Activated effector memory CD4-positive, alpha-beta T cell treated with anti-CD3 and anti-CD28 coated beads, Interleukin-2, amount 50 U/mL, for 16 hours (primary cell): ENCODE measurements at places on chromosomes 5 and 9.

- no peak for DNase-seq
Measured at GRCh38 chr5:178496642-178497041, 93.6 kb downstream of the COL23A1 start.

- DNase-seq: no peak
Measured at GRCh38 chr9:113955076-113955752, 79.1 kb downstream of the ZNF618 start.

DNA sequence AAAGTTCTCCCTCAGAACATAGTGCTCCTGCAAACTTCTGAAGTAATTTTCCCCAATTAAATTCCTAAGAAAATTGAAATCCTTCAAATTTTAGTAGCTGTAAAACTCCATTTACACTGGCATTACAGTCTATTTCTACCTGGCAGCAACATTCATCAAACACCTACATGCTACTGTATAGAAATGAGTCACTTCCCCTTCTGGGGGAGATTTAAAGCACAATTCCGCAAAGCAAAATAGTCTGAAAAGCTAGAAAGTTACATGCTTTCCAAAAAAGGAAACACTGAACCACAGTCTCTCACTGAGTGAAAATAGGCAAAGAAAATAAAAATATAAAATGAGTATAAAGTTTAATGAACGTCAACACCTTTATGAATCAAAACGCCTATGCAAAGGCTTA is 43.3 kb downstream of the MCTP1 start:
- no peak for DNase-seq

DNA sequence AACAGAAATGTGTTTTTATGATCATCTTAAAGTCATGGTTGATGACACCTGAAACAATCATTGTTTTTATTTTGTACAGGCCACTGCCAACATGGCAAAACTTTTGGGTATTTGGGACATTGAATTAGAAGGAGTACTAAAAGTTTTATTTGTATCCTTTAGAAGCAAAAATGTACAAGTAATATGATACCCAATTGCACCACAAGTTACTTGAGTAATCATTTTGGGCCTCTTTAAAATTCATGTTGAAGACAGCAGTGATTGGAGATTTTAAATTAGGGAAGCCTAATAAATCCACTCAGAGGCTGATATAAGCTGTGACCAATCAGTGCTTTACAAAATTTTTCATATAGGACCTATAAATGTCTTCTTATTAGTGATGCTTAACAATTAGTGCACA is 212.9 kb downstream of the MARCHF11 start:
- no peak for DNase-seq

GRCh38 chr9:86974421-86974820 is 27.1 kb upstream of the GAS1 start:
- DNase-seq: no peak

DNA sequence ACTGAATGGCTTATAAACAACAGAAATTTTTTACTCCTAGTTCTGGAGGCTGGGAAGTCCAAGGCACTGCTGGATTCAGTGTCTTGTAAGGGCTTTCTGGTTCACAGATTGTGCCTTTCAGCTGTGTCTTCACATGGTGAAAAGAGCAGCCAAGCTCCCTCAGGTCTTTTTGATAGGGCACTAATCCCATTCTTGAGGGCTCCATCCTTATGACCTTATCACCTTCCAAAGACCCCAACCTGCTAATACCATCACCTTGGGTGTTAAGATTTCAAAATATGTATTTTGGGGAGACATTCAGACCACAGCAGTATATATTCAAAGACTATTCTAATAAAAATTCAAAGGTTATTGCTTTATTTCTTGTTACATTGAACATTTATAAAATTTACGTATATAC is 16.5 kb upstream of the POC5 start:
- no peak for DNase-seq

GRCh38 chr9:106875529-106875928 is 12.6 kb downstream of the ZNF462 start:
- no peak for DNase-seq

DNA sequence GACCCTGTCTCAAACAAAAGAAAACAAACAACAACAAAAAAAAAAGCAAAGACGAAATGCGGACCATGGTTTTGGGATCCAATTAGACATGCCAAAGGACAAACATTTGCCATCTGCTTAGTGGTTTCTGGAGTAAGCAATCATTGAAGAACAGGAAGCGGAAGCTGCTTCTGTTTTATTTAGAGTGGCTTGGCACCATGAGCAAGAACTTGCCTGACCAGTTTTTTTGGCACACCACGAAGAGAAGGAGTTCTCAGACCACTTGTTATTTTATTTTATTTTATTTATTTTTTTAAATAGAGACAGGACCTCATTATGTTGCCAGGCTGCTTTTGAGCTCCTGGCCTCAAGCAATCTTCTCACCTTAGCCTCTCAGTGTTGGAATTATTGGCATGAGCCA is 17.0 kb downstream of the BTF3 start:
- no peak for DNase-seq

GRCh38 chr9:99071313-99072039 is 33.4 kb upstream of the TGFBR1 start:
- DNase-seq: no peak

GRCh38 chr9:86308687-86309086 is 26.3 kb upstream of the ISCA1 start:
- no peak for DNase-seq

- DNase-seq: peak; percentile 78
Measured at GRCh38 chr9:88173378-88173999, 35.2 kb upstream of the SPATA31C2 start.

DNA sequence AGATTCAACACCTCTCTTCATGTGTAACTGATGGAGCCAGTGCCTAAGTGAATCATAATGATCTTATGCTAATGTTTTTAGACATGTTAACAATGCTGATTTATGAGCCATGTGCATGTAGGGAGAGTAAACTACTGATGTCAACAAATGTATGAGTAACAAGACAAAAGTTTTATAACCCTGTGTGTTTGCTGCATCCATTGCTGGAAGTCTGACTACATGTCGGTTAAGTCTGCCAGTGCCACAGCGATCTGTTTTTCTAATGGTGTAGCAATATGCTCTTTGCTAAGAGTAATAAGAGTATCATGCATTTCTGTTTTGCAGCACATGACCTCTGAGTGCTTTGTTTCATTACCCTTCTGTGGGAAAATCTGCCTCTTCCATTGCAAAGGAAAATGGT is 26.4 kb upstream of the TMOD1 start:
- no peak for DNase-seq

DNA sequence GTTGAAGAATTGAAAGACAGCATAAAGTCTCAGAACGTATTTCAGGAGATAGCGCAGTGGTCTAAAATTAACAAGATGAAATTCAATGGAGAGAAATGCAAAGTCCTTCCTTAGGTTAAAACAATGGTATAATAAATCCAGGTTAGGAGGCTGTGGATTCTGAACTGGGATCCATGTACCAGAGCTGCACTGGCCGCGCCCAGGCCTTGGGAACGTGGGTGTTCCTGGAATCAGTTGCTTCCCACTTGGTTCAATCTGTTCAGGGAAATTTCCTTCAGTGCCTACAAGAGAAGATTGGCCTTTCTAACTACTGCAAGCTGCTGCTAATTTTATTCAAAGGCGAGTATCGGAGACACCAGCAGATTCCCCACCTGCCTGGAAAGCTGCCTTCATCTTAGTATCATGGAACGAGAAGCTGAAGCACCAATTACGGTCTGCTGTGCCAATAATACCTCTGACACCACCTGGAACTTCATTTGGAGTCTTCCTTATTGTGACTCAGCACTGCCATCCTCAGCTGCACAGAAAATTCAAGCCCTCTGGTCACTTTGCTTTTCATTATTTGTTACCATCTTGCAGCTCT is 14.3 kb upstream of the CTNND2 start:
- no peak for DNase-seq

- no peak for DNase-seq
Measured at GRCh38 chr9:117718085-117718484, 13.9 kb downstream of the TLR4 start.

DNA sequence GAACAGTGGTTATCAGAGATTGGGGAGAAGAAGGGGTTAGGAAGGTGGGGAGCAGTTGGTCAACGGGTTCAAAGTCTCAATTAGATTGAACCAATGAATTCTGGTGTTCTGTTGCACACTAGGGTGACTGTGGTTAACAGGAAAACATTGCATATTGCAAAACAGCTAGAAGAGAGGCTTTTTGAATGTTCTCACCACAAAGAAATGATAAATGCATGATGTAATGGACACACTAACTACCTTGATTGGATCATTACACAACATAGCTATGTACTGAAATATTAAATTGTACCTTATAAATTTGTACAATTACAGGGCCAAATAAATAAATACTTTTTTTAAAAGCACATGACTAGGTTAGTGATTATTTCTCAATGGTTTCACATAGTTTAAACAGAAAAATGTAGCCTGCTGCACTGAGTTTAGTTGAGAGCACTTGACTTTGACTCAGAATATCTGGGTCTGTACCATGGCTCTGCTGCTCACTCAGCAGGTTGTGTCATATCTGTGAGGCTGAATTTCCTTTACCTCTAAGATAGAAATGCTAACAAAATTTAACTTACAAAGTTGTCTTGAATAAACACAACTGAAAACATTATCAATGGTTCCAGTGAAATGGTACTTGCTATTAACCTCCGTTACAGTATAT is 30.4 kb downstream of the NUDT12 start:
- DNase-seq: no peak

DNA sequence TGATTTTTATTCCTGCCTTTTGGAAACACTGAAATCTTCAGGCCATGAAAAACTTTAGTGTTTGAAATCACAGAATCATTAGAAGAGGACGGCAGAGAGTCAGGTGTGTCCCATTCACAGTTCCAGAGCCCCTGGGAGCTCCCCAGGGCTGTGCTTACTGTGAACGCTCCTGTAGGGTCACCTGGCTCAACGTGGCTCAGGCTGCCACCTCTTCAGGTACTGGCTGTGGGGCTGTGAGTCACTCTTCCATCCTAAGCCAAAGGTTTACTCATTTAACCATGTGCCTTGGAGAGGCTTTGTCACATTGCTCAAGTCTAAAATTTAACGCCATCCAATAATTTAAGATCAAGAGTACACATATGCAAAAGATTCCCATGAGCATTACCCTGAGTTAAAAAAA is 50.2 kb upstream of the FSTL4 start:
- DNase-seq: no peak

- DNase-seq: no peak
Measured at GRCh38 chr9:132031467-132032237, 48.0 kb downstream of the MED27 start.

DNA sequence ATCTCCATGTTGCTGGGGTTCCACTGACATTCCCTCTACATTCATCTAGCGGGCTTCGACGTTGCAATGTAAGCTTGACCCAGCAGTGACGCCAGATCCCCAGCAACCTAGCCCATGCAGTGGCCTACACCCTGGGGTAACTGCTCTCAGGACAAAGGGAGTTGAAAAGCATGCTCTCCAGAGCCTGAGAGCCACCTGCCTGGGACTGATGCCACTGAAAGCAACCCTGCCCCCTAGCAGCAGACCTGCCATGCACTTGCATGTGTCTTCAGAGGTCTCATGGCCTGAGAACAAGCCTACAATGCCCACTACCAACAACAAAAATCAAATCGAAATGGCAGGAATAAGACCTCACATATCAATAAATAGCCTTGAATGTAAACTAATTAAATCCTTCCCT is 330.3 kb downstream of the TRIM36 start:
- no peak for DNase-seq

- no peak for DNase-seq
Measured at GRCh38 chr9:79215821-79216220, 355.9 kb upstream of the TLE4 start.

DNA sequence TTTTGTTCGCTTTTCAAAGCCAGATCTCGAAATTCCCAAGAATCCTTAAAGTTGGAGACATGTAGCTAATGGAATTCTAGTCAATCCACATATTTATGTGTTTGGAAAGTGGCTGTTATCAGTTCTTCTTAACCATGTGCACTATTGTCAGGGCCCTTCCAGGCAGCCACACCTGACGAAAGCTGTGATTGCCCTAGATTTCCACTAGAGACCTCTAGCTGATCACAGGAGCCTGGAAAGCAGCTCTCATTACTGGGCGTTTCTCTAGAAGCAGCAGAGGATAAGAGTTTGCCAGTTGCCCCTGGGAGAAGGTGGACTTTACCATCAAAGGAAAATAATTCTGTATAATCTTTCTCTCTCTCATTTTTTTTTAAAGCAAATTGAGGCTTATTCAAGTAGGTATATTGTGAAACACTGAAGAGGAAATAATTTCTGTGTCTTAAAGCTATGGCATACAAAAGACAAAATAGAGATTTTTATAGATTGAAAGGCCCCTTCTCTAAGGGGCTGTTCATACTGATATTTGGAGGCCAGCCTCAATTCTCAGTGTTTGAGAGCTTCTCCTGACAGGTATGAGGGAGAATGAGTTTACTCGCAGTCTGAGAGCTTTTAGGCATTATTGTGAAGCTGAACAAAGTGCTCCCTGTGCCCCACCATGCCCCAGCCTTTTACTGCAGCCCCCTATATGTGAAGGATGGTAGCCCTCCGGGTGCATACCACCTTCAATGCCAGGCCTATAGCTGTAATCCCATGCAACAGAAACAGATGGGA is 405.4 kb upstream of the ACTBL2 start:
- no peak for DNase-seq

DNA sequence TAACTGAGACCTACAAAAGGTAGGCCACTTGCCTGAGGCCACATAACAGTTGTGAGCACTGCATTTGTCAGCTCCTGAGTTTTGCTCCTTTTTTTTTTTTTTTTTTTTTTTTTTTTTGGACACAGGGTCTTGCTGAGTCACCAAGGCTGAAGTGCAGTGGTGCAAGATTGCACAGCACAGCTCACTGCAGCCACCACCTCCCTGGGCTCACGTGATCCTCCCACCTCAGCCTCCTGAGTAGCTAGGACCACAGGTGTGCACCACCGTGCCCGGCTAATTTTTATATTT is 37.1 kb downstream of the LAMC3 start:
- DNase-seq: no peak

- no peak for DNase-seq
Measured at GRCh38 chr5:9054821-9055589, 490.9 kb downstream of the SEMA5A start.

DNA sequence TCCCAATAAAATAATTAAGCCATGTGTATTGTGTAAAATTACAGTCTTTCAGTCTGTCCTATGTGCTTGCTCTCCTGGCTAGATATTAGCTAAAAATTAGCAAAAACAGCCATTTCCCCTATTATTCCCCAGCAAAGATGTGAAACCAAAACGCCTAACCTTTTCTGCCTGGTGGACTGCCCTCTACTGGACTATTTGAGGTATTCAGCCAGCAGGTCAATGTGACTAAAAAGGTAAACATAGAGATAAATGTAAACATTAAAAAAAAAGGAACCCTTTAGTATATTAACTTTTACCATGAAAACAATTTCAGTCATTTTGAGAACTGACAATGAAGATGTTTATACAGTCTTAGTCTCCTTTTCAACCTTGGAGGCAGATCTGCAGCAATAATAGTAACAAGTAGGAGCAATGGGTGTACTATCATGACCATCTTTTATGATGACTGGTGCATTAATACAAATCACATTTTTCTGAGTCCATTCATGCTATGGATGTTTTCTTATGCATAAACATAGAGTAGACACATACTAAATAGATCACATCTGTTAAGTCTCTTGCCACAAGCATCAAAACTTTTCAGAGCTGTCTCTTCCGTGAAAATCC is 10.1 kb downstream of the ATG12 start:
- DNase-seq: peak; percentile 69
